ENCODE measurements at places on chromosomes 2 and 18.

DNA sequence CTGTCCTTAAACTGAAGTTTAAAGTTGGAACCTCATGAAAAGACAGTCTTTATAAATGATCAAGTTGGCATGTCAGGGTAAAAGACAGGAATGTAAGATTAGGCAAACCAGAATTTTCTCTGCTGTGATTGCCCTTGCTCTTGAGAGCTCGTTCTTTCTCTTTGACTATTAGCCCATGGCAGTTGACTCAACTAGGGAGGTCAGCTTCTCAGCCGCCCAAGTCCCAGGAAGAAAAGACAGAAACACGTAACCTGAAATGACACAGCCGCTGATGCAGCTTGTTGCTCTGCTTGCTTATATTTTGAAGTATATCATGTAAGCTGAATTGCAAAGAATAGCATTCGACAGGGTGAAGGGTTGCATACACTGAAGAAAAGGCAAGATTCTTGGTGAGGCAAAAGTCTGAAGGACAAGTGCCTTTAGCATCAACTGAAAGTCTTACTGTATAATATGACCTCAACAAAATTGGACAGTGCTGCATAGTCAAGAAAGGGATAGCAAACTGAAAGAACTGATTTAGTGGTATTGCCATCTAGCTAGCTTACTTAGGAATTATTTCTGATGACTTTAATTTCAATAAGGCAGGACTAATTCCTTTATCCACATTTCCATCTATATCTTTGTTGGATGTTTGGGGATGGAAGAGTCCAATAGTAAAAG is 54.7 kb downstream of the ARHGAP15 start:
- DNase-seq = no peak

DNA sequence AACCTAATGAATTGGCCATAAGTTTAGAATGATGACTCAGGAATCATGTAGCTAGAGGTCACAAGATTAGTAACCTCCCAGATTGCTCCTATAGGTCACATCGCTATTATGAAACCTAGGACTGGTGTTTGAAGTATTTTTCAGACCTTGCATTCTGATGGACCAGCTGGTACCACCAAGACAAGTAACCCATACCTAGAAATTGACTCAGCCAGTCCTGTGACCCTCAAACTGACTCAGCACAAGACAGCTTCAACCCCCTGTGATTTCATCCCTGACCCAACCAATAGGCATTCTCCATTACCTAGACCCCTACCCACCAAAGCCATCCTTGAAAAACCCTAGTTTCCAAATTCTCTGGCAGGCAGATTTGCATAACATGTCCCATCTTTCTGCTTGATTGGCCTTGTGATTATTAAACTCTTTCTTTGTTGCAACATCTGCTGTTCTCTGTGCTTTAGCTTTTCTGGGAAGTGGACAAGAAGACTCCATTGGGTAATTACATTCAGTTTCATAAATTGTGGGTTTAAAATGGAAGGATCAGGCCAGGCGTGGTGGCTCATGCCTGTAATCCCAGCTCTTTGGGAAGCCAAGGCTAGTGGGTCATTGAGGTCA is 254.9 kb downstream of the IRS1 start:
- no peak for DNase-seq

GRCh38 chr2:239715606-239716005 is 309.5 kb downstream of the NDUFA10 start:
- no peak for DNase-seq

DNA sequence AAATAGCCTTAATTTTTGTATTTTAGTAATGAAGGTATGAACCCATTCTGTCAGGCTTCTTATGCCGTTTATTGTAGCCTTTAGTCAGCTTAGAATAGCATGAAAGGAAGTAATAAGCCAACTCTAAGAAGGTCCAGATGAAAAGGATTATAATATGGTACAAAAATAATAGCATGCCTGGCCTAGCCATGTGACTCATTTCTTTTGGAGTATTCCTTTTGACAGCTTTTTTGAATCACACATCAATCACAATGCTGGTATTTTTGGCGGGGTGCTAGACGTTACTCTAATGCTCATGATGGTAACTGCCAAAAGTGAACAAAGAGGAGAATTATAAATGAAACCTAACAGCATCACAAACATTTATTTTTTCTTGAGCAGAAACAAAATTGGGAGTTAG is 19.9 kb downstream of the FMNL2 start:
- peak; percentile 60 for DNase-seq

GRCh38 chr2:230849633-230850357 is 14.9 kb upstream of the ITM2C start:
- DNase-seq = peak; percentile 23

DNA sequence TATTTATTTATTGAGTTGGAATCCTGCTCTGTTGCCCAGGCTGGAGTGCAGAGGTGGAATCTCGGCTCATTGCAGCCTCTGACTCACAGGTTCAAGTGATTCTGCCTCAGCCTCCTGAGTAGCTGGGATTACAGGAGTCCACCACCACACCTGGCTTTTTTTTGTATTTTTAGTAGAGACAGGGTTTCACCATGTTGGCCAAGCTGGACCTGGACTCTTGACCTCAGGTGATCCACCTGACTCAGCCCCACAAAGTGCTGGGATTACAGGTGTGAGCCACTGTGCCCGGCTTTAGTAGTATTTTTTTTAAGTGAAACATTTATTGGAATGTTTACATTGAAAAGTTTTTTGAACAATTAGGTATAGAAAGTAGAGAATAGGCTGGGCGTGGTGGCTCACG is 23.9 kb downstream of the SLC20A1 start:
- DNase-seq = no peak

Data from fibroblast of the aortic adventitia (primary cell).